A172 (cell line): ENCODE measurements at places on chromosomes 6 and 20. TPM values are rescaled to one million over a fixed set of nuclear protein-coding genes. Genes with fewer than 3 reads are reported as not detected.

SDCBP2 gene
- total RNA-seq: 1.8 and 2.6 TPM in 2 replicates

HLA-DPA1 gene
- 0.31 and 0.34 TPM in 2 replicates for total RNA-seq

FAM83C gene
- total RNA-seq: 0.24 TPM in 1 of 2 replicates, not detected in the other

NKAPL gene
- not detected in 2 replicates for total RNA-seq

UTRN gene
- total RNA-seq: 31.9 and 37.0 TPM in 2 replicates

SRSF12 gene
- 0.10 and 0.34 TPM in 2 replicates for total RNA-seq

PROKR2 gene
- not detected in 2 replicates for total RNA-seq

TOX2 gene
- 1.2 and 3.7 TPM in 2 replicates for total RNA-seq

LGSN gene
- not detected in 2 replicates for total RNA-seq

PNLDC1 gene
- total RNA-seq: not detected in 2 replicates

MAPK13 gene
- total RNA-seq: 0.34 and 0.46 TPM in 2 replicates

BMP7 gene
- 7.8 and 10.2 TPM in 2 replicates for total RNA-seq

CYB5R4 gene
- 30.5 and 35.0 TPM in 2 replicates for total RNA-seq

CGAS gene
- not detected in 2 replicates for total RNA-seq

GPSM3 gene
- 3.1 and 3.4 TPM in 2 replicates for total RNA-seq

ADISSP gene
- 108 and 110 TPM in 2 replicates for total RNA-seq

HEBP2 gene
- 33.4 and 46.5 TPM in 2 replicates for total RNA-seq

HTR1E gene
- total RNA-seq: not detected in 2 replicates

CMTR1 gene
- 24.1 and 26.3 TPM in 2 replicates for total RNA-seq

SLCO4A1 gene
- total RNA-seq: 26.5 and 34.8 TPM in 2 replicates

ARFGAP1 gene
- 64.4 and 65.8 TPM in 2 replicates for total RNA-seq

CST4 gene
- total RNA-seq: not detected in 2 replicates

KIFC1 gene
- total RNA-seq: 53.2 and 55.6 TPM in 2 replicates

DPPA5 gene
- not detected in 2 replicates for total RNA-seq

DNAH8 gene
- not detected in 2 replicates for total RNA-seq

GHRH gene
- total RNA-seq: not detected in 2 replicates

TP53TG5 gene
- total RNA-seq: not detected in 2 replicates

PDSS2 gene
- total RNA-seq: 7.3 and 8.2 TPM in 2 replicates

TAGAP gene
- not detected in 2 replicates for total RNA-seq

MEP1A gene
- total RNA-seq: not detected in 2 replicates

TMEM200A gene
- 21.9 and 23.4 TPM in 2 replicates for total RNA-seq

SLC22A2 gene
- total RNA-seq: 0.69 and 1.2 TPM in 2 replicates

SLA2 gene
- 0.17 TPM in 1 of 2 replicates, not detected in the other for total RNA-seq

PTCHD4 gene
- total RNA-seq: 0.38 and 1.4 TPM in 2 replicates

MARCKS gene
- total RNA-seq: 108 and 150 TPM in 2 replicates

CUTA gene
- total RNA-seq: 298 and 347 TPM in 2 replicates

MAK gene
- 0.02 TPM in 1 of 2 replicates, not detected in the other for total RNA-seq

ARFGEF3 gene
- total RNA-seq: 3.1 and 3.5 TPM in 2 replicates

BCAS4 gene
- total RNA-seq: 21.4 and 43.8 TPM in 2 replicates

PACRG gene
- not detected in 2 replicates for total RNA-seq

SLC22A7 gene
- not detected in 2 replicates for total RNA-seq

PPP1R3G gene
- total RNA-seq: 0.22 and 1.5 TPM in 2 replicates

CD83 gene
- 4.4 and 5.3 TPM in 2 replicates for total RNA-seq

PRKN gene
- 0.41 and 0.43 TPM in 2 replicates for total RNA-seq

NKX2-4 gene
- not detected in 2 replicates for total RNA-seq

ADTRP gene
- 1.9 and 3.9 TPM in 2 replicates for total RNA-seq

HUS1B gene
- 0.12 and 1.2 TPM in 2 replicates for total RNA-seq

MUC21 gene
- not detected in 2 replicates for total RNA-seq

PAX1 gene
- not detected in 2 replicates for total RNA-seq

GRM4 gene
- 0.96 TPM in 1 of 2 replicates, not detected in the other for total RNA-seq

CAP2 gene
- total RNA-seq: 20.2 and 27.8 TPM in 2 replicates

PRSS16 gene
- total RNA-seq: 0.12 and 0.62 TPM in 2 replicates

MTRF1L gene
- total RNA-seq: 22.8 and 30.2 TPM in 2 replicates

SOX4 gene
- 8.8 and 10.5 TPM in 2 replicates for total RNA-seq

SIRPB1 gene
- total RNA-seq: 0.55 and 0.74 TPM in 2 replicates

GLP1R gene
- total RNA-seq: not detected in 2 replicates

KHDRBS2 gene
- not detected in 2 replicates for total RNA-seq
